ENCODE measurements at places on chromosomes 2 and 18.

GRCh38 chr2:145546091-145546490, 1026.2 kb upstream of the ZEB2 start:
- no peak for DNase-seq

DNA sequence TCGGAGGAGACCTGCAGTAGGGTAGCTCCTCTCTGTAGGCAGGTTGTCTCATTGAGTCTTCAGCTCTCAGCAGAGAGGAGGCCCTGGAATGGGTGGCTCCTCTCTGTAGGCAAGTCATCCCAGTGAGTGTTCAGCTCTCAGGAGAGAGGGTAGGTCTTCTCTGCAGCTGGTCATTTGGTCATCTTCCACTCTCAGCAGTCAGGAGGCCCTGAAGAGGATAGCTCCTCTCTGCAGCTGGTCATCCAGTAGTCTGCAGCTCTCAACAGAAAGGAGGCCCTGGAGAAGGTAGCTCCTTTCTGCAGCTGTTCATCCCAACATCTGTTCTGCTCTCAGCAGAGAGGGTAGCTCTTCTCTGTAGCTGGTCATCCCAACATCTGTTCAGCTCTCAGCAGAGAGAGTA, 26.0 kb upstream of the RUFY4 start:
- no peak for DNase-seq

DNA sequence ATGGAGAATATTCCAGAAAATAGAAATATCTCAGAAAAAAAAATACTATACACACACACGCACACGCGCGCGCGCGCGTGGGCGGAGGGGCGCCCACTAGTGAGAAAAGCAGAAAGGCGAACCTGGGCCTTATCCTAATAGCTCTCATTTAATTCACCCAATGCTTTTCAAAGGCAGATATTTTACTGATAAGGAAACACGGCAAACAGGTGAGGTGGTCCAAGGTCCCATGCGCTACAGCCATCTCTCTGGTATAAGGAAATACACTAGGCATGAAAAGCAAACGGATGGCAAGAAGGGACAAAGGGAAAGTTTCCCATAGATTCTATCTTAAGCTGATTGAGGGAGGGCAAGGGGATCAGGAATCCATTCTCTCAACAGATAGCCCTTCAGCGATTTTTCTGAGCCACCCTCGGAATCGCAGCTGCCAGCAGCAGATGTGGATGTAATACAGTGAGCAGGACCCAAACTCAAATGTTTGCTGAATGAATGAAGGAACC, 136.7 kb downstream of the TMEM247 start:
- DNase-seq: no peak

DNA sequence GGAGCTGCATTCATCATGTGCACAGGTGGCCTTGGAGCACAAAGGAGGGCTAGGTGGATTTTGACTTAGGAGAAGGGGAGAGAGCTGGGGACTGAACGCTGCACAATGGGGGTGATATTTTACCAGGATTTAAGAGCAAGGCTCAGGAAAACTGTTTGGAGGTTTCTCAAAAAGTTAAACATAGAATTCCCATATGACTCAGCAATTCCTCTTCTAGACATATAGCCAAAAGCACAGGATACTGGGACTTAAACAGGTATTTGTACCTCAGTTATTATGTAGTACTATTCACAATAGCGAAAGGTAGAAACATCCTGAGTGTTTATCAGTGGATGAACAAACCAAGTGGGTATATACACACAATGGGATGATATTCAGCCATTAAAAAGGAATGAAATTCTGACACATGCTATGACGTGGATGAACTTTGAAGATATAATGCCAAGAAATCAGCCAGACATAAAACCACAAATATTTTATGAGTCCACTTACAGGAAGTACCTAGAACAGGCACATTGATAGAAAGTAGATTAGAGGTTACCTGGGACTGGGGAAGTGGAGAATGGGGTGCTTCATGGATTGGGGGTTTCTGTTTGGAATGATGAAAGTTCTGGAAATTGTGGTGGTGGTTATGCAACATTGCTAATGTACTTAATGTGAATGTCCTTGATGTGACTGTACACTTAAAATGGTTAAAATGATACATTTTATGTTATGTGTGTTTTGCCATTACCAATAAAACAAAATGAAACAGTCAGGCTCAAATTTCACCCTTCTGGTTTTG, 216.9 kb downstream of the HAUS1 start:
- no peak for DNase-seq

GRCh38 chr2:59458800-59459199, 1094.7 kb downstream of the BCL11A start:
- DNase-seq: no peak
